ENCODE measurements at places on chromosomes 3 and 15. TPM values are rescaled to one million over a fixed set of nuclear protein-coding genes. Genes with fewer than 3 reads are reported as not detected.

Gene LRRC2
- 122 TPM for total RNA-seq

Gene SMAD3
- total RNA-seq = 17.3 TPM

Gene LRCH3
- 18.0 TPM for total RNA-seq

Gene SLC15A2
- 5.0 TPM for total RNA-seq

Gene SMCO1
- total RNA-seq = 89.9 TPM

Gene THRB
- 24.1 TPM for total RNA-seq

Gene CMTM8
- total RNA-seq = 4.4 TPM

Gene DAZL
- total RNA-seq = not detected
